ENCODE measurements at places on chromosomes 5 and 9.

- DNase-seq: no peak
These were observed 815.8 kb downstream of the EFNA5 start for GRCh38 chr5:106854922-106855321.

DNA sequence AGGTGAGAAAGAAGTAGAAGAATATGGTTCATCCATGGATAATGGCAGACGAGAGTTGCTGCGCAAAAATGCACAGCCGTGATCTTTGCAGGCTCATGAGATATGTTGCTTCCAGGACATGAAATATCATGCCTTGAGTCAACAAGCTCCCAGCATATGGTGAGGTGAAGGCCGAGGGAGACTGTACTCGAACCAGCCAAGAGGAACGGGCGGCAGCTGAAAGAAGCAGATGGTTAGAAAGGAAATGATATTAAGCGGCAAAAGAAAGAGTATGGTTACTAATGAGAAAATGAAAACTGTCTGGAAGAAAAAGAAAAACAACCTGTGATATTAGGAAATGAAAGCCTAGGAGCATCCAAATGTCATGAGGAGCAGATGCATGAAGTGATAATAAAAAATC, 344.7 kb upstream of the DAP start:
- no peak for DNase-seq

DNA sequence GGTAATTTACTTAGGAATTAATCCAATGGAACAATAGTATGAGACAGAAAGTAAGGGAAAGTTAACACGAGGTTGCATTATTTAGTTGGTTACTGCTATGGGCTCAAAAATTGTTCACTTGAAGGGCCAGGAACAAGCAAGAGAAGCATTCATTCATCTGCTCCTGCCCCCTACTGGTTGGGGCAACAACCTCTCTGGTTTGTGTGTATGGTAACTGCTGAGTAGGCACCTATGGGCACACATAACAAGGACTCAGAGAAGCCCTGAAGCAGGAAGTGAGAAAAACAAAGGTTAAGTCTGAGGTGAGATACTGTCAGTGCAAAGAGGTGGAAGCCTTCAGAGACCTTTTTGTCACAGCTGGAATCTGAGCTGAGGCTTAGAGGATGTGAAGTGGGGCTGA, 34.4 kb upstream of the RANBP6 start:
- DNase-seq: no peak

GRCh38 chr5:14105718-14106410, 37.3 kb upstream of the TRIO start:
- DNase-seq: no peak

DNA sequence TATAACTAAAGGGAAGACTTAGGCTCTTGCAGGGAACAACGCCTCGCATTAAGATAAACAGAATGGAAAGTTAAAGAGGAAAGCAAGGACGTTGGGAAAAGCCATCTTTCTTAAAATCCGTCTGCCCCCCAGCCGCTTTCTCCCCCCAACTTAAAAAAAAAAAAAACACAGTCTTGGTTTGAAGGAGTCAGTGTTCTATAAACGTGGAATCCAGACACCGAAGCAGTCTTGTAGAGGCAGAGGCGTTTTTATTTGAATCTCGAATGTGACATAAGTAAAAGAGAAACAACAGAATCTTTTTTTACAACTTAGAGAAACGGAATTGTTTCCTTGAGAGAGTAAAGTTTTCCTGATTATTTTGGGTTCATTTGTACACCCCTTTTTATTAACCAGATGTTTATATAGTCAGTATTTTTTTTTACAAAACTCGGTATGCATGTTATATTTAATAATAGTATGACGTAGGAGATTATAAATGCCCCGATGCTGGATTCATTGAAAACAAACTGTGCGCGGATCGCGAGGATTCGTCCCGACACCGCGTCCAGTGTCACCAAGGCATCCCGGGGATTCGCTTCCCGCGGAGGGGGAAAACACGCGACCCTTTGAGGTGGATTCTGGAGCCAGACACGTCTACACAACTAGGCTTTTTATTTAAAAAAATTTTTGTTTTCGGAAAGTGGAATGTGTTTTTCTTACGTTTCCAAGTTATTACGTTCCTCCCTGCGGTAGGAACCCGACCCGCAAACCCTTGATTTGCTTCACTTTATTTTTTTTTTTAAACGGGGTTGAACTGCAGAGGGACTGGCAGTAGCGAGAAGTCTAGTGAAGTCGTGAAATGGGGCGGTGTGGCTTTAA, 6.7 kb downstream of the PTCH1 start:
- DNase-seq: no peak
